Right ventricle myocardium inferior (tissue), 1 donor: ENCODE measurements at places on chromosomes 11 and 22.

GRCh38 chr11:110293389-110293788 is 3.0 kb downstream of the RDX start:
- DNase-seq, result no peak

DNA sequence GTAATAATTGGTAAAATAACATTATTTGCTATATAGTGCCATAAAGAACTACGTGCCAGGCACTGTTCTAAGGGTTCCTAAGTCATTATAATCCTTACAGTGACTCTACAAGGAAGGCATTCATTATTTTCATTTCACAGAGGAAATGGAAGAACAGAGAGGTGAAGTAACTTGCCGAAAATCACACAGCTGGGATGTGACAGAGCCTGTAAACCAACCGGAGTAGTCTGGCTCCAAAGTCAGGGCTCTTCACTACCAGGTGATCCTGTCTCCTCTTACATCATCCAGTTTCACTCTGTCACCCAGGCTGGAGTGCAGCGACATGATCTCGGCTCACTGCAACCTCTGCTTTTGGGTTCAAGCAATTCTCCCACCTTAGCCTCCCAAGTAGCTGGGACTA is 59.2 kb upstream of the RBFOX2 start:
- DNase-seq, result no peak

- peak; percentile 30 for DNase-seq
Observed at GRCh38 chr11:69287968-69288882, 5.7 kb upstream of the MYEOV start.

DNA sequence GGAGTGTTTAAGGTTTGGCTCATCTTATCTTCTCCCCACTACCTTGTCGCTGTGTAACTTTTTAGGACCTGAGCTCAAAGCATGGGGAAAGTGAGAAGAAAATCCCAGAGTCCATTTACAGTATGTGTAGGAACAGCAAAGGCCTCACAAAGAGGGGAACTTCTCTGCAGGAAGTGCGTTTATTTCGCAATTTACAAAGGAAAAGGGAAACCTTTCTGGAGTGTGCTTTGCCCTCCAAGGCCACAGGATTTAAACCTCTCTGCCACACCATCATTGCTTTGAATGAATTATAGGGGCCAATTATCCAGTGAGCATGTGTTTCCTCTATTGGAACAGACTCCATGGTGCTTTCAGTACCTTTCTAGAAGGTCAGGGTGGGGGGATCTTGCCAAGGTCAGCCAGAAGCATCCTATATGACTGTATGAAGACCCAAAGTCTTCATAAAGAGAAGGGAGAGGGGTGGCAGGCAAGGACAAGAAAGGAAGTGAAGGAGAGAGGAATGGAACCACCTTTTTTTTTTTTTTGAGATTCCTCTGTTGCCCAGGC is 68.1 kb upstream of the LMO2 start:
- no peak for DNase-seq

DNA sequence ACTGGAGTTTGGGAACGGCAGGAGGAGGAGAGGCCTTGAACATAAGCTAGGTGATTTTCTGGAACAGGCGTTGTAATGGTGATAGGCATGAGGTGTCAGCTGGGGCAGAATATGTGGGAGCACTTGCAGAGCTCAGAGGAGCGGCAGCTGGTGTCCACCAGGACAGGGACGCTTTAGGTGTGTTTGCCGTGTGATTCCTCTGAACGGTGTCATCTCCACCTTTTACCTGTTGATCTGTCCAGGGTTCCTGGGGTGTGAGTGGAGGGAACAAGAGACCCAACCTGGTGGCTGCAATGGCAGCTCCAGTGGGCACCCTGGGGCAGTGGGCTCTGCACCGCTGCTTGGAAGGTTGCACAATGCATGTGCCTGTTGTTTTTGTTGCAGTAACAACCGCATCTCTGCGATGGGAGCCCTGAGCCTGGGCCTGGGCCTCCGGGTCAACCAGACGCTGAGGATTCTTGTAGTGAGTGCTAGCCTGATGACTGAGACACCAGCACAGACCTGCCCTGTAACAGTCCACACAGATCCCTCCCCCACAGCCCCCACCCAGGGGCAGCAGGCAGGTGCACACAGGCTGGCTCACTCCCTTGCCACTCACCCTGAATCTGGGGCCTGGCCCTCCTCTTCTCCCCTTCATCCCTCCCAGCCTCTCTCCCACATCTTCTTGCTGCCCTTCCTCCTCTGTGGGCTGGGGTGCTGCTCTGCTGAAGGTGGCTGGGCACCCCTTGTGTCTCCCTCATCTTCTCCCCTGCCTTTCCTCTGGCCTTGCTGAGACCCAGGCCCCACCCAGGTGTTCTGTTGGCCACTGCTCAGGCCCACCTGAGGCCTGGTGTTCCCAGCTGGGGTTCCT is 9.2 kb downstream of the LRRC74B start:
- DNase-seq, result no peak

DNA sequence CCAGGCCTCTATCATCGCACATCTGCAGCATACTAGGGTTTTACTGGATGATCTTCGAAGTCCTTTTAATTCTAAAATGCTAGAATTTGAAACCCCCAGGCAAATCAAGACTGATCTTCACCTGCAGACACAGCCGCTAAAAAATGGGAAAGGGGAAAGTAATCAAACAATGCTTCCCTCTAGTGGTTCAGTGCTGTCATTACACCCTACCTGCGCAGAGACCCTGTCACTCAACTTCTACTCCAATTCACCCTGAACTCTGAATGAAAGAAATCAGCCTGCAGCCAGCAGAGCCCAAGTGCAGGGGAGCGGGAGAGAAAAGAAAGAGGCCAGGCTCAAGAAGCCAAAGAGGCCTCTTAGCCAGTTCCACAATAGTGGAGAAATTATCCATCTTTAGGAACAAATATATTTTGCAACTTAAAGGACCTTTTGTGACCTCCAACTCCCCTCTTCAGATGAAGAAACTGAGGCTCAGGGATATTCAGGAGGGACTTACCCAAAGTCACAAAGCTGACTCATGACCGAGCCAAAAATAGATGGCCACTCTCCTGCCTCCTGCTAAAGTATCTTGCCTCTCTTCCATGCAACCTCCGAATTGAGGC is 33.0 kb downstream of the SERGEF start:
- DNase-seq, result no peak

DNA sequence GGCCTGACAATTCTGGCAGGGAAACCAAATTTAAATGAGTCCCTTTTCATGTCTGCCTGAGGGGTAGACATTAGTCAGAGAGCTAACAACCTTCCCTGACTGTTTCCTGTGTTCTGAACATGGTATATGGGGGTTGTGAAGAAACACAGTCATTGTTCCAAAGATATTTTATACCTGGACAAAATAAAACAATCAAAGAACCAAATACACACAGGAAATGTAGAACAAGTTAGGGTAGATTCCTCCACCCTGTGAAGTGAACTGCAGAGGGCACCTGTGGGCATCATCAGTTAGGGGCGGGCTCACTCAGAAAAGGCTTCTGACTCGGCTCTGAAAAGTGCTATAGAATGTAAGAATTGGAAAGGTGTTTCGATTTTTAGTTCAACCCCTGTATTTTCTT is 231.9 kb upstream of the CADM1 start:
- no peak for DNase-seq
